ENCODE measurements at places on chromosomes 16 and 17. TPM values are rescaled to one million over a fixed set of nuclear protein-coding genes. Genes with fewer than 3 reads are reported as not detected.

Gene EIF1
- 100 TPM for total RNA-seq

Gene TAT
- not detected for total RNA-seq

Gene HEXD
- 11.5 TPM for total RNA-seq

Gene LRRC75A
- 3.7 TPM for total RNA-seq
